CD4-positive, alpha-beta memory T cell (primary cell): ENCODE measurements at places on chromosomes 2 and 18. TPM values are rescaled to one million over a fixed set of nuclear protein-coding genes. Genes with fewer than 3 reads are reported as not detected.

GRCh38 chr2:102801098-102801718 is 39.4 kb downstream of the TMEM182 start:
- no peaks in the 10 kb centered on the region for H3K27me3 ChIP-seq
- H3K36me3 ChIP-seq = no peaks in the 10 kb centered on the region
- H3K4me3 ChIP-seq = no peak overlapping the region
- peaks cover 16% of the 10 kb centered on the region for H3K4me1 ChIP-seq
- no peak overlapping the region for H3K27ac ChIP-seq
- no peak for DNase-seq

DNA sequence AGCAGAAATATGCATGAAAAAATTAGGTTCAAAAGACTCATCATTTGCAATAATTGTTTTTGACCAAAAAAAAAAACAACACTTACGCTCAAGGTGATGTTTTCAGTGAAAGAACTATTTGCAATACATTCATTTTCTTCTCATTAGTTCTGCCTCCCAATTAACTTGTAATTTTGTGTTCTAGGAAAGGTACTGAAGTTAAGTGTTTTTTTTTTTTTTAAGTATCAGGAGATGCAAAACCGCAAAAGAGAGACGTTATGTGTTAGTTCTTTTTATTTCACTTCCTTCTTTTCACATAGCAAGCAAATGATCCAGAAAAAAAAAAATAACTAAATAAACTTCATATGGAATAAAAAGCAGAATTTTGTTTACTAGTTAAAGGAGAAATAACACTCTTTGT is 735.2 kb upstream of the GCFC2 start:
- H3K27ac ChIP-seq = no peak overlapping the region
- no peak for DNase-seq
- H3K4me1 ChIP-seq = no peaks in the 10 kb centered on the region

- no peaks in the 10 kb centered on the region for H3K27me3 ChIP-seq
- peak overlapping the region; percentile 82 for H3K27ac ChIP-seq
- H3K4me1 ChIP-seq = peaks cover 100% of the 10 kb centered on the region
- no peak overlapping the region for H3K4me3 ChIP-seq
Measured at GRCh38 chr18:9109523-9109922, 7.0 kb downstream of the NDUFV2 start.

GRCh38 chr2:89851583-89851905 is 1160.1 kb downstream of the RPIA start:
- no peaks in the 10 kb centered on the region for H3K4me1 ChIP-seq
- H3K36me3 ChIP-seq = no peaks in the 10 kb centered on the region
- no peak overlapping the region for H3K4me3 ChIP-seq
- no peaks in the 10 kb centered on the region for H3K27me3 ChIP-seq

GRCh38 chr18:13191779-13192178 is 26.8 kb upstream of the LDLRAD4 start:
- H3K4me3 ChIP-seq = no peak overlapping the region
- H3K36me3 ChIP-seq = no peaks in the 10 kb centered on the region
- H3K27ac ChIP-seq = no peak overlapping the region
- H3K4me1 ChIP-seq = no peaks in the 10 kb centered on the region
- H3K27me3 ChIP-seq = no peaks in the 10 kb centered on the region

GRCh38 chr2:45723857-45724256 is 72.4 kb downstream of the PRKCE start:
- H3K27me3 ChIP-seq = no peaks in the 10 kb centered on the region
- no peak overlapping the region for H3K27ac ChIP-seq
- no peak for DNase-seq

GRCh38 chr18:55110436-55110835 is 151.2 kb upstream of the CCDC68 start:
- H3K4me3 ChIP-seq = no peak overlapping the region
- no peaks in the 10 kb centered on the region for H3K27me3 ChIP-seq
- no peak for DNase-seq

DNA sequence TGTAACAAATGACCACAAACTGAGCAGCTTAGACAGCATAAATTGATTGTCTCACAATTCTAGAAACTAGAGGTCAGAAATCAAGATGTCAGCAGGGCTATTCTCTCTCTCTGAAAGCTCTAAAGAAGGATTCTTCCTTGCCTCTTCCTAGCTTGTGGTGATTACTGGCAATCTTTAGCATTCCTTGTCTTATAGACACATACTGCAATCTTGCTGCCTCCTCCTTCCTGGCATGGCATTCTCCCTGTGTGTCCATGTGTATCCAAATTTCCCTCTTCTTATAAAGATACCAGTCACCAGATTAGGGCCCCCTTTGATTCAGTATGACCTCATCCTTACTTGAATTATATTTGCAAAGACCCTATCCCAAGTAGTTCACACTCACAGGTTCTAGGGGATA is 2.3 kb downstream of the ASB3 start:
- no peak overlapping the region for H3K4me3 ChIP-seq
- H3K27ac ChIP-seq = no peak overlapping the region
- peaks cover 44% of the 10 kb centered on the region for H3K4me1 ChIP-seq
- no peaks in the 10 kb centered on the region for H3K36me3 ChIP-seq
- no peak for DNase-seq

- no peak for DNase-seq
- no peak overlapping the region for H3K27ac ChIP-seq
- H3K4me1 ChIP-seq = no peaks in the 10 kb centered on the region
- no peaks in the 10 kb centered on the region for H3K27me3 ChIP-seq
Measured at GRCh38 chr2:55482186-55482884, 37.2 kb upstream of the CFAP36 start.

- DNase-seq = no peak
- H3K36me3 ChIP-seq = no peaks in the 10 kb centered on the region
- no peak overlapping the region for H3K4me3 ChIP-seq
- peaks cover 14% of the 10 kb centered on the region for H3K4me1 ChIP-seq
Measured at GRCh38 chr2:10499275-10499907, 51.3 kb upstream of the ODC1 start.

GRCh38 chr2:151861174-151861573 is 33.0 kb upstream of the ARL5A start:
- H3K27ac ChIP-seq = no peak overlapping the region
- no peak overlapping the region for H3K4me3 ChIP-seq
- no peaks in the 10 kb centered on the region for H3K27me3 ChIP-seq
- H3K36me3 ChIP-seq = no peaks in the 10 kb centered on the region

DNA sequence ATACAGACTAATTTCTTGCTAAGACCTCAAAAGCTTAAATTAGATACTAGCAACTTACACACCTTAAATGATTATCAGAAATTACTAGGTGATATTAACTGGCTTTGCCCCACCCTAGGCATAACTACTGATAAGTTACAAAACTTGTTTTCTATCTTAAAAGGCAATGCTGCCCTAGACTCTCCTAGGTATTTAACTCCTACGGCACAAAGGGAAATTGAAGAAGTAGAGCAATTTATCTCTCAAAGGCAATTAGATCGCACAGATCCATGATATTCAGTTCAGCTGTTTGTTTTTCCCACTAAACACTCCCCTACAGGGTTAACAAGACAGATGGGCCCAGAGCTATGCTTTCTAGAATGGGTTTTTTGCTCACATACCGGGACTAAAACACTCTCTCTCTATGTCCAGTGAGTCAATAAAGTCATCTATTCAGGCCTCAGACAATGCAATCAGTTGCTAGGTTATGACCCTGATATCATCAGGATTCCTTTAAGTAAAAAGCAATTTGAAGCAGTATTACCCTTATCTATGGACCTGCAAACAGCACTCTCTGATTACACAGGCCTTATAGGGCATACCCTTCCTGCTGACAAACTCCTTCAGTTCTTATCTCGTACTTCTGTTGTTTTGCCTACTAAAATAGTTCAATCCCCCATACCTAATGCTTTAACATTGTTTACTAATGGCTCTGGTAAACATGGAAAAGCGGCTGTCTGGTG is 14.3 kb downstream of the MAP3K2 start:
- no peak overlapping the region for H3K27ac ChIP-seq
- H3K4me3 ChIP-seq = no peak overlapping the region
- H3K4me1 ChIP-seq = peaks cover 9% of the 10 kb centered on the region
- H3K27me3 ChIP-seq = no peaks in the 10 kb centered on the region
- no peak for DNase-seq
- H3K36me3 ChIP-seq = no peaks in the 10 kb centered on the region

GRCh38 chr18:44187090-44187489 is 493.6 kb upstream of the SETBP1 start:
- no peak overlapping the region for H3K4me3 ChIP-seq
- no peak for DNase-seq
- no peaks in the 10 kb centered on the region for H3K27me3 ChIP-seq
- no peaks in the 10 kb centered on the region for H3K4me1 ChIP-seq

- no peak overlapping the region for H3K4me3 ChIP-seq
- no peaks in the 10 kb centered on the region for H3K36me3 ChIP-seq
Measured at GRCh38 chr2:16852651-16853050, 187.0 kb upstream of the CYRIA start.

DNA sequence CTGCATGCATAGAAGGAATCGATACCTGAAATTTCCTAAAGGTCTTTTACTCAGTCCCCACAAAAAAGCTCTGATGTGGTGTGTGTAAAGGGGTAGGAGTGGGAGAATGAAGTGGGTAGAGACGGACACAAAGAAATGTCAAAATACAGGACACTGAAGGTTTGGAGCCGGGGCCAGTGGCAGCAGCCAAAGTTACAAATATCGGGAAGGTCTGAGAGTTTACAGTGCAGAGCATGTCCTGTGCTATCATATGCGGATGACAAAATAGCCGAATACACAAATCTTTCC is 89.9 kb upstream of the STON1 start:
- H3K27ac ChIP-seq = peak overlapping the region; percentile 87
- peaks cover 44% of the 10 kb centered on the region for H3K4me1 ChIP-seq
- peak overlapping the region; percentile 81 for H3K4me3 ChIP-seq
- no peaks in the 10 kb centered on the region for H3K27me3 ChIP-seq
- H3K36me3 ChIP-seq = no peaks in the 10 kb centered on the region

DNA sequence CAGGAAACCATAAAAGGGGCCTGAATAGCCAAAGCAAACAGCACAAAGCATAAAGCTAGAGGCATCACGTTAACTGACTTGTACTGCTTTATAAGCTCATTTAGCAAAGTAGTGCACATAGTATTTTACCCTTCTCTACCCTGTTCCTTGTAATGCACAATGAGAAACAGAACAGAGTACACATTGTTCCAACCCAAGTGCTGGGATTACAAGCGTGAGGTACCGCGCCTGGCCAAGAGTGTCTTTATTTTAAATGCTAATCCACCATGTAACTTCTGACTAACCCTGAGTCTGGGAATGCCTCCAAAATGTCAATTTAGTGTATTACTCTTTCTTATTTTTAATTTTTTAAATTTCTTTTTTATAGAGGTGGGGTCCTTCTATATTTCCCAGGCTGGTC is 46.4 kb upstream of the STON1 start:
- DNase-seq = no peak
- H3K36me3 ChIP-seq = peaks cover 23% of the 10 kb centered on the region
- H3K27me3 ChIP-seq = no peaks in the 10 kb centered on the region
- H3K4me3 ChIP-seq = no peak overlapping the region
- H3K4me1 ChIP-seq = no peaks in the 10 kb centered on the region
- H3K27ac ChIP-seq = no peak overlapping the region

- H3K27ac ChIP-seq = no peak overlapping the region
- DNase-seq = no peak
- H3K27me3 ChIP-seq = peaks cover under 1% of the 10 kb centered on the region
- no peaks in the 10 kb centered on the region for H3K36me3 ChIP-seq
- no peaks in the 10 kb centered on the region for H3K4me1 ChIP-seq
Measured at GRCh38 chr18:36304723-36305122, 7.2 kb downstream of the FHOD3 start.

DNA sequence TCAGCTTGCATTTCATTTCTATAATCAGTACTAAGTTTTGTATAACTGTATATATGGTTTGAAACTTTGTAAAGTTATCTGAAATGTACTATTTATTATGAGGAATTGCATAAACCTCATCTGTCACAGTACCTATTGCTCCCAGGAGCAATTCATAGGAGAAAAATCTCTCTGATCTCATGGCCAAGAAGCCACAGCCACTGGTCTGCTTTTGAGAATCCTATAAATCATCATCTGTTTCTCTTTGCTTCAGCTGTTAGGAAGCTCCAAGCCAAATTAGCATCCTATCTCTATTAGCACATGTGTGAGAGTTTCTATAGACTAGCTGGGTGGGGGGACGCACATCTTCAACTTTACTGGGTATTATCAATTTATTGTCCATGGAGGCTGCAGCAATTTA is 210.3 kb downstream of the CYP26B1 start:
- H3K4me1 ChIP-seq = no peaks in the 10 kb centered on the region
- no peak for DNase-seq
- no peaks in the 10 kb centered on the region for H3K27me3 ChIP-seq
- H3K4me3 ChIP-seq = no peak overlapping the region

DNA sequence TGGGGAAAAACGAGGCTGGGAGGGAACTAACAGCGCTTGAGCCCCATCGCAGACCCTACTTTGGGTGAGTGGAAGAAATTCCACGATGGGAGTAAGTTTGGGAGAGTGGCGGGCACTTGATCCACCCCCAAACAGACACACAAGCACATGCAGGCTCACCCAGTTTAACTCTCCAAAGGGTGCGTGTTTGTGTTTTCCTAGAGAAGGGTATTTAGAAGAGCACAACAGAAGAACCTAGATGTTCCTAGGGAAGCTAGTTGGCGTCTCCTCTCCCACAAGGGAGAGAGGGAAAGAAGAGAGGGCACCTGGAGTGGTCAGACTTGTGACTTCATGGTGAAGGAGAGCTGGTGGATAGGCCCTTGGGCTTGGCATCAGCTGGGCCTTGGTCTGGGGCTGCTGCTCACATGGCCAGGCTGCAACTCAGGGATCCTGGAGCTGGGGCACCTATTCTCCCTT is 3.2 kb downstream of the GATA6 start:
- H3K4me1 ChIP-seq = peaks cover 12% of the 10 kb centered on the region
- no peak overlapping the region for H3K27ac ChIP-seq
- DNase-seq = no peak
- no peak overlapping the region for H3K4me3 ChIP-seq

DNA sequence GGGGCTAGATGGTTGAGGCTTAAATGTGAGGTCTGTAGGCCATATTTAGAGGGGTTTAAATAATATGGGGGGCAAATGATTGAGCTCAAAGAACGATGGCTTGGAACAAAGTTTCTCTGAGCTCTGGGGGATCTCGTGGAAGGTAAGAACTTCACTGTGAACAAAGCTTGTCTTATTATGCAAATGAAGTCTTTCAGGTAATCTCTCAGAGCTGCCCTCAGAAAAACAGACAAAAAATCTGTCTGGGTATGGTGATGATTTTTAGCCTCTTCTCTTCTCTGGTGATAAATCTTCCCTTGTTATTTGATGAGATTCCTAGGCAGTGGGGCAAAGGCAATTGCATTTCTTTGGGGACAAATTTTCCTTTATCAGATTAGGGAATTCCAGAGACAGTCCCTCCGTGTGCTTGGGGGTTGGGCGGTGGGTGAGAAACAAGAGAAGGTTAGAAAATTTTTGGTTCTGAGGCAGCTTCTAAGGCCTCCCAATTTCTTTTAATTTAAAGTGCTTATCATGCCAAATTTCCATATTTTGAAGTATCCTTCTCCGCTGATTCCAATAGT is 760.4 kb downstream of the TSN start:
- no peak for DNase-seq
- no peak overlapping the region for H3K27ac ChIP-seq
- H3K36me3 ChIP-seq = no peaks in the 10 kb centered on the region
- no peaks in the 10 kb centered on the region for H3K4me1 ChIP-seq
- no peaks in the 10 kb centered on the region for H3K27me3 ChIP-seq

WNT10A gene
- total RNA-seq = 12.4 TPM

RAPGEF4 gene
- not detected for total RNA-seq

SCYGR7 gene
- total RNA-seq = not detected

TTC31 gene
- total RNA-seq = 46.9 TPM

DSG4 gene
- total RNA-seq = not detected

TMEM163 gene
- total RNA-seq = not detected

LYPD6B gene
- total RNA-seq = not detected

SLC4A3 gene
- total RNA-seq = not detected

CCDC74B gene
- 0.30 TPM for total RNA-seq

ZBTB14 gene
- 47.9 TPM for total RNA-seq

CYS1 gene
- total RNA-seq = not detected

LOXHD1 gene
- not detected for total RNA-seq

SKOR2 gene
- not detected for total RNA-seq
